ENCODE measurements at places on chromosomes 16 and 17.

DNA sequence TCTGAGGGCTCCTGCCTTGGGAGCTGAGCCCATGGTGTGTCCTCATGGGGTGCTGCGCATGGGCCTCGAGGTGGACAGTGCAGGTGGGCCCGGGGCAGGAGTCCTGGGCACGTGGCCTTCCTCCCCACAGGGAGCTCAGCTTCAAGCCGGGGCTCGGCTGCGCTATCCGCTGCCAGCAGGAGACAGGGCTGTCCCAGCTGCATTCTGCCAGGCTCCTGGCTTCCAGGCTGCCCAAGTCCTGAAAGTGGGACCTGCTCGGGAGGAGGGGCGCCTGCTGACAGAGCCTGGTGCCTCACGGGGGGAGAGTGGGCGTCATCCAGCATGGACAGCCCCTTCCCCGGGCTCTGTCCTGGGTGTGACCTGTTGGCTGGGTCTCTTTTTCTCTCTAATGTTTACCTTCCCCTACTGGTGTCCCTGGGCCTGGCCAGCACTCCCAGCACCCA lies 7.1 kb downstream of the TRAF7 start:
- DNase-seq = no peak

- no peak for DNase-seq
Measured at GRCh38 chr17:2466931-2467330, 44.8 kb downstream of the METTL16 start.

- DNase-seq = no peak
Measured at GRCh38 chr17:30134551-30134950, 17.9 kb downstream of the NSRP1 start.

DNA sequence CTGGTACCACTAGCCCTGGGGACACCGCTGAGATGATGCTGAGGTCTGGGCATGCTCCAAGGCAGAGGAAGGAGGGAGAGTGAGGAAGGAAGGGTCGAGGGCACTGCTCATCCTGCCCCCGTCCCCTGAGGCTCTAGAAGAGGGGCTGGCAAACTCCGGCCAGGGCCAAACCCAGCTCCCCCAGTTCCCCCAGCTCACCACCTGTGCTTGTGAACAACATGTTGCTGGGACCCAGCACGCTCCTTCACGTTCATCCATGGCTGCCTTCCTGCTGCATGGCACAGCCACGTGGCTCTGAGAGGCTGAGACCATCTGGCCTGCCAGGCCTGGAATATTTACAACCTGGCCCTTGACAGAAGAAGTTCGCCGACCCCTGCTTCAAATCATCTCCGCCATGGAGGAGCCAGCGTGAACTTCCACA lies 81.2 kb downstream of the RBFOX3 start:
- DNase-seq = no peak

GRCh38 chr16:73288520-73288919 lies 240.6 kb upstream of the ZFHX3 start:
- no peak for DNase-seq

- DNase-seq = no peak
Measured at GRCh38 chr17:65228287-65228686, 91.1 kb downstream of the RGS9 start.

GRCh38 chr17:72816406-72816805 lies 276.1 kb downstream of the SLC39A11 start:
- DNase-seq = no peak

- DNase-seq = no peak
Measured at GRCh38 chr17:48002916-48003416, 32.1 kb downstream of the CDK5RAP3 start.

DNA sequence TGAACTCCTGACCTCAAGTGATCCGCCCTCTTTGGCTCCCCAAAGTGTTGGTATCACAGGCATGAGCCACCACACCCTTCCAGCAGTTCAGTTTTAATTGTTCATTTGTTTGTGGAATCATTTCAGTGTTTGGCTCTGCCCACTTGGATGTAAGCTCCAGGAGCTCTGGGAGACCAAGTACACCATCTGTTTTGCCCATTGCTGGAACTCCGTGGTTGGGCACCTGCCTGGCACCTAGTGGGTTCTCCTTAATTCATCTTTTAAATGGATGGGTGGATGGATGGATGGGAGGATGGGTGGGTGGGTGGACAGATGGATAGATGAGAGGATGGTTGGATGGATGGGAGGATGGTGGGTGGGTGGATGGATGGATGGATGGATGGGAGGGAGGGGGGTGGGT lies 953 bp upstream of the NECAB2 start:
- DNase-seq = no peak

- peak; percentile 29 for DNase-seq
Measured at GRCh38 chr16:7513429-7513828, 180.8 kb downstream of the RBFOX1 start.

GRCh38 chr17:16150251-16150856 lies 65.0 kb downstream of the NCOR1 start:
- no peak for DNase-seq

DNA sequence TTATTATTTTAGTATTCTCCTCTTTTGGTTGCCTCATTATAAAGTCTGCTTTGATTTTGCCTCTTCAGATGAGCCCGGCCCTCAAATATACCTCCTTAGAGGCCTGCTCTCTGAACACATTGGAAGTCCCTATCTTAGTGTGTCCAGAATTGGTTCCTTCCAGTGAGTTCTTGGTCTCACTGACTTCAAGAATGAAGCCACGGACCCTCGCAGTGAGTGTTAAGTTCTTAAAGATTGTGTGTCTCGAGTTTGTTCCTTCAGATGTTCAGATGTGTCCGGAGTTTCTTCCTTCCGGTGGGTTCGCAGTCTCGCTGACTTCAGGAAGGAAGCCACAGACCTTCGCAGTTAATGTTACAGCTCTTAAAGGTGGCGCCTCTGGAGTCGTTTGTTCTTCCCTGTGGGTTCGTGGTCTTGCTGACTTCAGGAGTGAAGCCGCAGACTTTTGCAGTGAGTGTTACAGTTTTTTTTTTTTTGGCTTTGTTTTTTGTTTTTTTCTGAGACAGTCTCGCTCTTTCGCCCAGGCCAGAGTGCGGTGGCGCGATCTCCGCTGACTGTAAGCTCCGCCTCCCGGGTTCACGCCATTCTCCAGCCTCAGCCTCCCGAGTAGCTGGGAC lies 45.8 kb upstream of the NOS2 start:
- DNase-seq = no peak

- DNase-seq = no peak
Measured at GRCh38 chr17:4073983-4074830, 68.6 kb downstream of the ZZEF1 start.

GRCh38 chr16:79497606-79498350 lies 102.8 kb downstream of the MAF start:
- no peak for DNase-seq

GRCh38 chr16:87416826-87417527 lies 24.8 kb downstream of the MAP1LC3B start:
- peak; percentile 56 for DNase-seq

- no peak for DNase-seq
Measured at GRCh38 chr17:2181897-2182448, 121.6 kb downstream of the SMG6 start.

DNA sequence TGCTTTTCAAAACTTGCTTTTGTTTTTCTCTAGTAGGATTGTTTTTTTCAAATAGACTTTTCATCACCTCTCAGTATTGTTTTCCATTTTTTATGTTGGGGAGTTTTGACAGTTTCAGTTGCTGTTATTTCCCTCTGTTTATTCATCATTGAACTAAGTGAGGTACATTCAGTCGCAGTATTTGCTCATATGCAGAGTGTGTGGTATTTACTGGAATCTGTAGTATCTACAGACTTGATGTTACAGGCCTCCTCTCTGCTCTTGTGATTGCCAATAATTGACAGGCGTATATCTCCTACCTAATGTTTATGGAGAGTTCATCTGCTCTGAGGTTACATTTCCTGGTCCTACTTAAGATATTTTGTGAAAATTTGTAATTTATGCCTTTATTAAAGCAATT lies 49.6 kb downstream of the COX10 start:
- no peak for DNase-seq

- no peak for DNase-seq
Measured at GRCh38 chr16:20874088-20874581, 26.0 kb downstream of the DCUN1D3 start.

DNA sequence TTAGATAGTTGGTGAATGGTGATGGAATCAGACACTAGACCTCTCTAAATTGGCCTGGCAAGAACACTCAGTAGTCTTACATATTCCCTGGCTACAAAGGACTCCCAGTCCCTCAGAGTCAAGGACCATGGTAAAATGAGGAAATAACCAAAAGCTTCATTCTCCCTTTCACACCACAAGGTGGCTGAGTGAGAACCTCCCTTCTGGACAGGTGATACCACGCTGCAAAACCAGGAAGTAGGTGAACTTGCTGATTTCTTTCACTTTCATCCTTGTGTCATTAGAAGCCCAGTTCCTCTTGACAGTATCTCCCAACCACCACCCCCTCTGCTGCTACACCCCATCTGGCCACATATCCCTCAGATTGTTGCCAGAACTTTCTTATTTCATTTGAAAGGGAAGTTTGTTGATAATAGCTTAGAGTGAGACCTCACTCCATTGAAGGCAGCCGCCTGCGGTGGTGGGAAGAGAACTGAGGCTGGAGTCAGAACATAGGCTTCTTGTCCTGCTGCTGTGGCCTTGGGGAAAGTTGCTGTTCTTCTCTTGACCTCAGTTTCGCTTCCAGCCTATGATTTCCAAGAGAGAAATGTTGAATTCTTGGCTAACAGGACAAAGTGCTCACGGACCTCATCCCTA lies 290.6 kb upstream of the CCL2 start:
- peak; percentile 19 for DNase-seq

GRCh38 chr16:56041556-56042140 lies 149.6 kb upstream of the GNAO1 start:
- peak; percentile 22 for DNase-seq

DNA sequence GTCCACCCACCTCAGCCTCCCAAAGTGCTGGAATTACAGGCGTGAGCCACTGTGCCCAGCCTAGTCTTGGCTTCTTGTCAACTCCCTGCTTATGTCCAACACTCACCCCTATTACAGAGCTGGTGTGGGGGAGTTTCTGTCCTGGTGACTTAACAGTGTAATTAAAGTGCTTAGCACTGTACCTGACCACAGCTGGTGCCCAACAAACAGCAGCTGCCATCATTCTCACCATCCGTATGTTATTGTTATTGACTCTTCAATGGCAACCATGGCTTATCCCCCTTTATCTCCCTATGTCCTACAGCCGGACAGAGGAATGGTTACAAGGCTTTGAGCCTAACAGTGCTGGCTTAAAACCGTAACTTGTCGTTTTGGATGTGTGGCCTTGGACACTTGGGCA lies 17.0 kb upstream of the BRCA1 start:
- no peak for DNase-seq

GRCh38 chr16:66334853-66335574 lies 31.5 kb upstream of the CDH5 start:
- no peak for DNase-seq

DNA sequence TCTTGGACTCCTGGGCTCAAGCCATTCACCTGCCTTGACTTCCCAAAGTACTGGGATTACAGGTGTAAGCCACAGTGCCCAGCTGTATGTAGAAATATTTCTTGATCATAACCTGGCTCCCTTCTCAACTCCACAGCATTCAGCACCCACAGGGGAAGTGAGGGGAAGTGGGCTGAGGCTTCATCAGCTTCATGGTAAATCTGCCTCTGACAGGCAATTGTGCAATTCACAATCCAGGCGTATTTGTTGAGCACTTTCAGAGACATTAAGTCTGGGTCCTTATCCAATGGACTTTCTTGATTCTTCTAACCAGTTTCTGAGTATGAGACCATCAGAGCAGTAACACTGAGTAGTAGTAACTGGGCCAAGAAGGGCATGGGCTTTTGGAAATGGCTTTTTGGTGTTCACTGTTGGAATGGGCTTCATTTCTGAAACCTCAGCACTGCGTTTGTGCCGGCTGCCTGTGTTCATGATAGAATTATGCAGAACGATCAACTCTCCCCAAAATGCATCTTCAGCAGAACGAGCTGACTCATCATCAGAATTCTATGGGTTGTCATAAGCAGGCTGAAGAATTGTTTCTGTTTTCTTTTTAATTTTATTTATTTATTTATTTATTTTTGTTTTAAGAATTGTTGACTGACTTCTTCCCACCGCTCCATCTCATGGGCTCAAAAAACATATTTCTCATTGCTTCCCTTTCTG lies 28.9 kb downstream of the FAM20A start:
- DNase-seq = no peak

- no peak for DNase-seq
Measured at GRCh38 chr17:57447990-57448758, 191.9 kb downstream of the MSI2 start.

GRCh38 chr16:10631886-10632285 lies 51.5 kb upstream of the EMP2 start:
- no peak for DNase-seq

DNA sequence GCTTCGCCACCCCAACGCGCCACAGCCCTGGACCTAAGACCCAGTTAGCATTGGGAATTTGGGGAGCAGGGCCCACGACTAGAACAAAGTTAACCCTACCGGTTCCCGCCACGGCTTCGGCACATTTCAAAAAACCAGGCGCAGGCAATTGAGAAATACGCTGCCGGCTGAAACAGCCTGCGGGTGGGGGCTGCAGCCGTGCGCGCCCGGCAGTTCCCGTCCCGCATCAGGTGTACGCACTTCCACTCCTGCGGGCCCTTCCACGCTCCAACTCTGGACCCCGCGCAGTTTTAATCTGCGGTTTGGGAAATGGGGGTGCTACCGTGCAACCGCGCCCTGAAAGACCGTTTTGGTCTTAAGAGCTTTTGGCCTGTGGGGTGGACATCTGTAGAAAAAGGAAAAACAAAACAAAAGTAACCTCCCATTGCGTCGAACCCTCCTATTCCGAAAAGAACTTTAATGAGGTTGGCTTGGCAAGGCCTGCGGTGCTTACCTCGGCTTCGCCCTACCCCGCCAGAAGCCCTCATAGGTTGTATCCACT lies 7.1 kb downstream of the IRX5 start:
- DNase-seq = no peak

- no peak for DNase-seq
Measured at GRCh38 chr17:10171122-10171571, 27.3 kb downstream of the GAS7 start.

DNA sequence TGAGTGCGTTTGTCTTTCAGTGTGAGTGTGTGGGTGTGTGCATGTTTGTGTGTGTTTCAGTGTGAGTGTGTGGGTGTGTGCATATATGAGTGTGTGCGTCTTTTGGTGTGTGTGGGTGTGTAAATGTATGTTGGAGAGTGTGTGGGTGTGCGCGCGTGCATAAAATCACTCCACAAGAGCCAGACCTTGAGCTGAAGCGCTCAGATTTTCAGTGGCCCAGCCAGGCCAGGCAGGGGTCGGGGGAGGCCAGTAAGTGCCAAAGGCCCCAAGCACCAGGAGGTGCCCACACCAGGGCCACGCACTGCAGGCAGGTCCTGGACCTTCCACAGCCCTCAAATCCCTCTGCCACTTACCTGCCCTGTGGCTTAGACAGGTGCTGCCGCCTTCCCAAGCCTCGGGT lies 184.0 kb downstream of the SOX9 start:
- DNase-seq = no peak

GRCh38 chr17:29581583-29582253 lies 7.7 kb downstream of the GIT1 start:
- DNase-seq = no peak

Measured in hematopoietic multipotent progenitor cell treated with erythropoietin and hydrocortisone succinate and interleukin-3 and kit ligand, for 8 days (in vitro differentiated cells).